Activated effector memory CD4-positive, alpha-beta T cell treated with Interleukin-2 at 50 U/mL for 16 hours (primary cell): ENCODE measurements at places on chromosomes 16 and 17.

DNA sequence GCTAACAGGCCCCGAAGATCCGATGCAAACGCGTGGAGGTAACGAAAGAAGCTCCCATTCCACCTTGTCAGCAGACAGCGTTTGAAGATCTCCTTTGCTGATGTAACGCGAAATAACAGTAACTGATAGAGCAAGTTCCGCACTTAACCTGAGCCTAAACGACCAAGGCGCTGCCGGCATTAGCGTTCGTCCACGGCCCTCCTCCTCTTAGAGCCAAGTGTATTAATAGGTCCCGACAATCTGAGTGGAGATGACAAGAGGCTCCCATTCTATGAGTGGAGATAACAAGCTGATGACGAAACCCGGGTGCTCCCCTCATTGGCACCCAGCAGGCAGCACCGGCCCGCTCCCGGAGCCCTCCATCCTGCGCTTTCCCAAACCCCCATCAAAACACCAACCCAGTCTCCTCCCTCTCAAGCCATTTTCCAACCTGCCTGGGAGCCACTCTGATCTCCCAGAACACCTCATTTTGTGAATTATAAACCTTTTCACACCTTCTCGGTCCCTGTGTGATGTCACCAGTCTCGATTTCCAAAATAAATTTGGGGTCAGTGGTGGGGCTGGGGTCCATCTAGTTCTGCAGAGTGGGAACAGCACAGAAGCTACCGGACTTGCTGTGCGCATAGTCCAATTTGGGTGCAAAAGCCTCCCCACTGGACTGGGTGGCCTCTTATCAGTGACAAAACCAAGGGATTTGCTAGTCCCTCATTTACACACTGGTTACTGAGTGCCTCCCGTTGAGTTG lies 35.4 kb upstream of the ARL4D start:
- DNase-seq, result no peak

- DNase-seq, result no peak
Measured at GRCh38 chr17:79377230-79377786, 233.5 kb downstream of the RBFOX3 start.

- no peak for DNase-seq
Measured at GRCh38 chr17:48333034-48333530, 96.9 kb downstream of the SKAP1 start.

- DNase-seq, result no peak
Measured at GRCh38 chr16:56861756-56862155, 3.3 kb upstream of the SLC12A3 start.

DNA sequence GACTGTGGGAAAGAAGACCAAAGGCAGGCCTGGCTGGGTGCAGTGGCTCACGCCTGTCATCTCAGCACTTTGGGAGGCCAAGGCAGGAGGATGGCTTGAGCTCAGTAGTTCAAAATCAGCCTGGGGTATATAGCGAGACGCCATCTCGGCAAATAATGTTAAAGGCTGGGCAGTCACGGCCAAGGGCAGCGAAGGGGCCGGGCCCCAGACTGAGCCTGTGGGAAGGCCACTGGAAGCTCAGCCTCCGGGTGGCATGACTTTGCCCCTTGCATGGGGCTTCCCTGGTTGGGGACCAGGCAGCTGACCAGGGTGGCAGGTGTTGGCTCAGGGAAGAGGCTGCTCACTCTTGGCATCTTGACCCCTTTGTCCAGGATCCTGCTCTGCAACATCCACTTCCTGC lies 14.0 kb upstream of the CD300LD start:
- no peak for DNase-seq

DNA sequence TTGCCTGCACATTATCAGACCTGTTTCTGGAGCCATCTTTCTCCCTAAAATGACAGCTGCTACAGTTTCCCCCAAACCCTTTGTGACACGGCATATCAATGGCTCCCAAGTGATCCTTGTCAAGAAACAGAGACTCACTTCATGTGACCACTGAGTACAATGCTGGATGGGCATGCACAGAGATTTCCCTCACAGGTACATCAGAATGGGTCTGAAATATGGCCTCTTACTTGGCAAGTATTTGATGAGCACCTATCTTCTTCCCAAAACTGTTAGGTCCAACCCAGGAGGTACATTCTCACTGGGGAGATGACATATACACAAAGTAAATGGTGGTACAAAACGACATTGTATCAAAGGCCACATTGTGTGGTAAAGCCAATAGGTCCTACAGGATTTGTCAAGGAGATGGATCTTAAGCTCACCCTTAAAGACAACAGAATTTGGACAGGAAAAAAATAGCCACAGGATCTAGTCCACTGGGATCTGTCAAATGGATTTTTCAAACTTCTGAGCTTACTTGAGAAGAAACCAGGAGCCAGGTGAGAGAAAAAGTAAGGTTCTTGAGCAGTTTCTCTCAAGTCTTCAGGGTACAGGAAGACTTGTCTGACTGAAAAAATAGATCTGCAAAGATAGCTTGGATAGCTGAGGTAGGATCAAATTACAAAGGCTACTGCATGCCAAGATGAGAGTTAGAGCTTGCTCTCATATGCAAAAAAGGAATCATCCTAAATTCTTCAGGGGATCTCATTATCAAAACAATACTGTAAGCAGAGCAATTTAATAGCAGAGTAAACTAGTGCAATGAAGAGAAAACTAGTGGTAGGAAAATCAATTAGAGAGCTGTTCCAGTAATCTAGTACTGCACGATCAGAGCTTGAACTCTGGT lies 28.8 kb downstream of the RNF43 start:
- no peak for DNase-seq

DNA sequence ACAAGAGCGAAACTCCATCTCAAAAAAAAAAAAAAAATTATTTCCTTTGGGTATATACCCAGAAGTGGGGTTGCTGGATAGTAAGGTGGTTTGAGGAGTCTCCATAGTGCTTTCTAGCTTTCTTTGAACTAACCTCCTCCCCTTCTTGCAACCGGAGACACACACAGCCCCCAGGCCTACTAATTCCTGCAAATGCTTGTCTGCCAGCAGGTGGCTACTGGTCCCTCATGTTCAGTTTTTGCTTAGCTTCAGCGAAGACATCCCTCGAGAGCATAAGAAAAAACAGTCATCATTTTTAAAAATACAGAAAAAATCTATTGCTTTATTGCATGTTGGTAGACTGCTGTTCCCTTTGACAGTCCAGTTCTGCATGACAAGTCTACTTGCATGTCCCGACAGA lies 439.0 kb downstream of the UTP18 start:
- no peak for DNase-seq

GRCh38 chr16:8587065-8587464 lies 3.2 kb downstream of the TMEM114 start:
- no peak for DNase-seq

DNA sequence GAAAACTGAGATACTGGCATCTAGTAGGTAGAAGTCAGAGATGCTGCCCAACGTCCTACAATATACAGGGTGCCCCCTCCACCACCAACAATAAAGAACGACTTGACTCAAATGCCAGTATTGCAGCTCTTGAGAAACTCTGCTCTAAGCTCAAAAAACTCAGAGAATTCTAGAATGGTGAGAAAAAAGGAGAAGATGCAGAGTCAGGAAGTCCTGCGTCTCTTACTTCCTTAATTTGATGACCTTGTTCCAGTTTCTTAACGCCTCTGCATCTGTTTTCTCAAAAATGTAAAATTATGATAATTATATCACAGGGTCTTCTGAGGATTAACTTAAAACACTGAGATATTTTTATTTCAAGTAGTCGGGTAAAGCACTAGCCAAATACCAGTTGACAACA lies 1.7 kb upstream of the HSBP1 start:
- no peak for DNase-seq

GRCh38 chr17:13599864-13600263 lies 1.9 kb downstream of the HS3ST3A1 start:
- no peak for DNase-seq

DNA sequence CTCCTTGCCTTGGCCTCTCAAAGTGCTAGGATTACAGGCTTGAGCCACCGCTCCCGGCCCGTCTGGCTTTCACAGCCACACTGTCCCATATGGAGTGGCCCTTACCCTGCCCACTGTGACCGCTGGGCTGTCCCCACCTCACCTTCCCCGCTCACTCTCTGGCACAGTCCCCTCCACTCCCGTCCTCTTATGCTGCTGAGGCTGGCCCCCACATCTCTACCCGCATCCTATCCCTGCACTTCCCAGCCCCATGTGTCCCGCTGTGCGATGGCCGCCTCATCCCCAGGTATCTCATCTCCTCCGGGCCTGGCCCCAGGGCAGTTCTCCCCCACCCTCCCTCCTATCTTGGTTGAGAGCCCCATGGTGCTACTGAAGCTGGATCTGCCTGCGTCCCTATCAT lies 93.2 kb downstream of the PGS1 start:
- DNase-seq, result no peak

DNA sequence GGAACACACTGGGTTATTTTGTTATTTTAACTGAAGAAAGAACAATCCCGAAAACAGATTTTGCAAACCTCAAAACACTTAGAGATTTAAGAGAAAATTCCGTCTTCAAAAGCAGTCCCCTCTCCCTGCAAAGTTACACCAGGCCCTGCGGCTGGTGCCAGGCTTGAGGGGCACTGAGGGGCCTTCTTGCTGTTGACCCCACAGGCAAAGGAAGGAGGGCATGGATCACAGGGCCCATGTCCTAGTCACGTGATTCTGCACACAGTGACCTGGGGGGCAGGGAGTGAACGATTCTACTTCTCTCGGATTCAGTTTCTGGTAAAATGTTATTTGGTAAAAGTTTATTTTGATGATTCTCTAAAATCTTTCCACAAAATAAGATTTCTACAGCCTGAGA lies 55.3 kb upstream of the FASN start:
- DNase-seq, result no peak

- no peak for DNase-seq
Measured at GRCh38 chr17:21842332-21843317, 150.3 kb downstream of the KCNJ18 start.

DNA sequence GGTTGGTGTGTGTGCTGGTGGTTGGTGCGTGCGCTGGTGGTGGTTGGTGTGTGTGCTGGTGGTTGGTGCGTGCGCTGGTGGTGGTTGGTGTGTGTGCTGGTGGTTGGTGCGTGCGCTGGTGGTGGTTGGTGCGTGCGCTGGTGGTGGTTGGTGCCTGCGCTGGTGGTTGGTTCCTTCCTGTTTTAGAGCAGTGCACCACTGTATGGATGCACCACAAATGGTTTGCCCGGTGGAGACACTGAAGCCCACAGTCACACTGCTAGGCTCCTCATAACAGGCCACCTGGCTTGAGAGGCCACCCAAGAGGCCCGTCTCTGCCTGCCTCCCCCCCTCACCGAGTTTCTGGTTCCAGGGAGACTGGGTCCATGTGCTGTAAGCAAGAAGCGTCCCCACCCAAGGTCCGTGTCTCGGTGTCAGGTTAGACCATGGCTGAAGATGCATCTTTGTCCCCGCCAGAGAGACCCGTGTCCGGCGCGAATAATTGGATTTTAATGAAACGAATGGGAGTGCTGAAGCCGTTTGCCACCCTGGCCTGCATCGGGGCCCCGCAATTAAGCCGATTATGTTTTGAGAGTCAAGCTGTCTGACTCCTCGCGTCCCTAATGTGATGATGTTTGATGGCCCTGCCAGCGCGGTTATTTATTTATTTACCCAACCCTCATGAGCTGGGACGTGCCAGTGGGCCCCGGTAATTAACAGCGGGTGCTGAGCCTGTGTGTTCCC lies 161.3 kb upstream of the GSE1 start:
- DNase-seq, result no peak

DNA sequence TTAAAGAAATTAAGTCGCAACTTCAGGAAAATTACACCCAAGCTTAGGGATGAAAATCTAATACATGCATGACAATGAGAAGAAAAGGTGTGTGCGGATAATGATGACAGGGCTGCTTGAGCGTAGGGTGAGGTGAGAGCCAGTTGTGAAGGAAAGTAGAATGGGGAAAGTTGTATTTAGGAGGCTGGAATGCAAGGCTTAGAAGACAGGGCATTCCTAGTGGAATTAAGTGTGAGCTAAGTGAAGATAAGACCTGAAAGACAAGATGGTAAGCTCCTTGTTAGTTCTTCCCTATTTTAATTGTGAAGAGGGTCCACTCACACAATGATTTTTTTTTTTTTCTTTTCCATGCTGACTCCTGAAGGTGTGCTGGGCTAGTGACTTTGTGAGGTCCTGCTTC lies 519.5 kb upstream of the SALL1 start:
- no peak for DNase-seq
